ENCODE measurements at places on chromosomes 1 and 21.

- DNase-seq, result peak; percentile 64
Measured at GRCh38 chr1:23777979-23778814, at the start of gene PITHD1. Gene PITHD1, plus strand, starts transcription at chr1:23778418. Its CDS starts 98 bp downstream, at chr1:23778516.

DNA sequence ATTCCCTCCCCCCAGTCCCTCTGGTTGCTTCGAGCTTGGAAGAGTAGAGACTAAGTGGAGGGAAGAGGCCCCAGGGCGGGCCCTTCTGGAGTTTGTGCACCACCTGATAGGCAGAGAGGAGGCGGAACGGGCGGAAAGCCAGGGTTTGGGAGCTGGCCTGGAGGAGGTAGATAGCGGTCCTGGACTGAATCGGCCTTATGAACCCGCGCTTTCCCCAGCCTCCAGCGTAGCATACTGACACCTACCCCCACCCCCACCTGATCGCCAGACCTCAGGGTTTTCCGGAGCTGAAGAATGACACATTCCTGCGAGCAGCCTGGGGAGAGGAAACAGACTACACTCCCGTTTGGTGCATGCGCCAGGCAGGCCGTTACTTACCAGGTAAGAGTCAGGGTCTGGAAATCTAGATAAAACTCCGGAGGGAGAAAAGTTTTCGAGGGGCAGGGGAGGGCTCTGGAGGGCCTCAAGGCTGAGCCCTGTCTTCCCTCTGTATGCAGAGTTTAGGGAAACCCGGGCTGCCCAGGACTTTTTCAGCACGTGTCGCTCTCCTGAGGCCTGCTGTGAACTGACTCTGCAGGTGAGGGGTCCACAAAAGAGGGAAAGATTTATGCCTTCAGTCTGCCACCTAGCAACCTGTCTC is 705 bp downstream of the UROD start:
- peak; percentile 72 for DNase-seq

- no peak for DNase-seq
Measured at GRCh38 chr1:61839679-61840078, 97.4 kb downstream of the PATJ start.

DNA sequence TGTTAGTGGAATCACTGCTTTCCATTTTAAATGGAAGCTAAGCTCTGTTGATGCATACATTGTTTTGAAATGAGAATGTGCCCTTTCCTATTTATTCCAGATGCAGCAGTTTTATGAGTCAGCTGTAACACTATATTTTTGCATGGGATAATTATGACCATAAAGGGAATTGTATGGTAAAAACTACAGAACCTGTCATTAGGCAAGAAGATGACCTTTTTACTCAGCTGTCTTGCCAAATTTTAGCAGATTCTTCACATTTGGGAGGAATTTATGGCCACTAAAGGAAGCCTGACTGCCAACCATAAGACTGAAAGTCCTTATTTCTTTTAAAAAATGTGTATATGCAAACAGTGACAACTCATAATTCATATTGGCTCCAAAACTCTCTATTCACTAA is 356.3 kb upstream of the PRMT6 start:
- DNase-seq, result no peak

GRCh38 chr21:43967981-43968380 is 44.1 kb upstream of the TRAPPC10 start:
- DNase-seq, result no peak

DNA sequence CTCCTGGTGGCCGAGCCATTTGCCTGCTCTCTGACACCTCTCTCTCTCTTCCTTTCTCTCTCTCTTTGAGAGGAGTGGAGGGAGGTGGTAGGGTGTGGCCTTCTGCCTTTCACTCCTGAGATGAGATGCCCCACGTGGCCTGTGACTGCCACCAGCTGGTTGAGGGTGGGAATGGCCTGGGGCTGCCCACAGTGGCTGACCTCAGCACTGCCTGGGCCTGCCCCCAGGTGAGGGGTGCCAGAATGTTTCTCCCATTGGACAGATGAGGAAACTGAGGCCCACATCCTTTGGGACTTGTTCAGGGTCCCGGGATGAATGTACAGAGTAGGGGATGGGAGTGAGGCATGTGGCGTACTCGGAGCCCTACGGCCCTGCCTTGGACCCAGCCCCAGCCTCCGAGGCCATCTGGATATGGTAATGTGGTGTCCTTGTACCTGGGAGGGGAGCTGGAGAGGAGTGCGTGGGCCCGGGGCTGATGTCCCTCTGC is 12.7 kb upstream of the C1orf167 start:
- peak; percentile 60 for DNase-seq

GRCh38 chr21:16040601-16041000 is 310.8 kb downstream of the USP25 start:
- DNase-seq, result no peak

GRCh38 chr1:44834328-44834727 is 8.7 kb downstream of the PTCH2 start:
- DNase-seq, result no peak

- no peak for DNase-seq
Measured at GRCh38 chr1:9860887-9861286, 37.1 kb upstream of the CLSTN1 start.

GRCh38 chr1:110113551-110113950 is 1.3 kb downstream of the UBL4B start:
- no peak for DNase-seq

DNA sequence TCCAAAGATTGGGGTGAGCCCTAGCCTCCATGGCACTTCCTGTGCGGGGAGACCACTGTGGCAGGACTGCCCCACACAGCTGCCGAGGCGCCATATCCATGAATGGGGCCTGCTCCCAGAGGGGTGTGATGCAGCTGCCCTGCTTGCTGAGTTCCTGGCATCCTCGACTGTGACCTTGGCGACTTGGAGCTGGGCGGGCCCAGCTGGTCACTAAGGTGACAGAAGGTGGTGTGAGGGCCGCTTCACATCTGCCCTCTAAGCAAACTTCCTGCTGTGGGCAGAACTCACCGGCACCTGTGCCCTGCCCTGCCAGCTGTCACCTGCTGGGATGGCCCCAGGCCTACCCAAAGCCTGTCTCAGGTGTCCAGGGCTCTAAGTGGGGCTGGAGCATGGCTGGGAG is 9.0 kb downstream of the TMEM61 start:
- no peak for DNase-seq

- DNase-seq, result peak; percentile 53
Measured at GRCh38 chr1:154546264-154547063, 12.0 kb downstream of the UBE2Q1 start.

- DNase-seq, result no peak
Measured at GRCh38 chr1:1419813-1420653, 1.0 kb downstream of the ANKRD65 start.

DNA sequence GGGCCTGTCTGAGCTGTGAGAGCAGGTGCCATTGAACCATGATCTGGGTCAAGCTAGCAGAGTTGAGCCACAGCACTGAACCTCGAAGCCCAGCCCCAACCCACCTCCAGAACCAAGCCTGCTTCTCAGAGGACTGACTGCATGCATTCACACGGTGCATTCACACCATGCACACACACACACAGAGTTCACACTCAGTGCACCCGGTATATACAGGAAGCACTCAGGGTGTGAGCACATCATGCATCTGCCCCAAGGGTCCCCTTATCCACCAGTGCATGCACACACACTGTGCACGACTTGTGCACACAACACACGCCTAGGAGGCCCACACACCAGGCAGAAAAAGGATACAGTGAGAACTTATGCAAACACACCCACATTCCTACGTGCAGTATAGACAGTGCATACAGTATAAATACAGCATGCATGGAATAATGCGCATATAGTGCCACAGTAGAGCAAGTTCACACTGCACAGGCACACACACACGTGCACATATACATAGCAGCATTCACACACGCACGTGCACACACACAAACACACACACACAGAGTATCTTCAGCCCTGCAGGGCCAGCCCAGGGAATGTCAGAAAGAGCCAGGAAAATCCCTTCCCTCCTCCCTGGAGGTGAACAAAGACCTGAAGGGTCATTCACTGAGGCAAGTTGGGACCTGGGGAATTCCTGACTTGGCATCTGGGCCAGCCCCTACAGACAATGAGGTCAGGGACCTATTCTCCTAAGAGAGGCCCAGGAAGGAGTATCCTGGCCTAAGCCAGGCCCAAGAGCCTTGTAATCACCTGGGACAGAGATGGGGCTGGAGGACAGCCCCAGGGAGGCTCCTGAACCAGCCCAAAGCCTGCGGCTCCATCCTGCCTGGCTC is 42.1 kb downstream of the CAMK2N1 start:
- DNase-seq, result no peak

DNA sequence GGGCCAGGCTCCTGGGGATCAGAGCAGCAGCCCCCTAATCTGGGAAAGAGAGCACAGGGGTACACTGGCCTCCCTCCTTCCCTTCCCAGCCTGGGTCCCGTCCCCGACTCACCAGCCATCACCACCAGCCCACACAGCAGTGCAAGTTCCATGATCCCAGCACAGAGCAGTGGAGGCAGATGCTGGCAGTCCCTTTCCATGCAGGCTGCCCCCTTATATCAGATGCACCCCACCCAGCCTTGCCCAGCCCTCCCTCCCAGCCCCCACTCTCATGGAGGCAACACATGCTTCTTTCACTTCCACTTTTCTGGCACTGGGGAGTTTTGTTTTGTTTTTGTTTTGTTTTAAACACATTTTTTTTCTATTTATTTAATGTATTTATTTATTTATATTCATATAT is at the start of gene PLA2G2D:
Gene PLA2G2D (minus strand): TSS at position 190 of the 400 bp plus-strand sequence. CDS start 38 bp downstream, at position 152.
- no peak for DNase-seq

- no peak for DNase-seq
Measured at GRCh38 chr1:151692226-151692625, 24.4 kb downstream of the CELF3 start.

GRCh38 chr1:211929683-211930082 is 99.1 kb upstream of the LPGAT1 start:
- no peak for DNase-seq

DNA sequence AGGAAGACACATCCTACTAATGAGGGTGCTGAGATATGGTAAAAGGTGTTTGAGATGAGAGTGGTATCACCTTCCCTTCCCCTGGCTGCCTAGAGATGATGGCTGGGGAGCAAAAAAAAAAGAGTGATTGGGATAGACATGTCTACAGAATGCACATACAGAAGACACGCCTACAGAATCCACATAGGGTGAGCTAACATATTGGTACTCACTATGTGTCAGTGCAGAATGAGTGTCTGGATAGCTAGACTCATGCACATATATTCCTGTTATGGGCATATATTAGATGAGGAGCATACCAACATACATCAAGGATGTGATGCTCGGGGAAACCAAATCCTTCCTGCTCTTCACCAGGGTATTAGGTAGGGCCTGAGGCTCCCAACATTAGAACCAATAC is 16.2 kb downstream of the CD34 start:
- no peak for DNase-seq

DNA sequence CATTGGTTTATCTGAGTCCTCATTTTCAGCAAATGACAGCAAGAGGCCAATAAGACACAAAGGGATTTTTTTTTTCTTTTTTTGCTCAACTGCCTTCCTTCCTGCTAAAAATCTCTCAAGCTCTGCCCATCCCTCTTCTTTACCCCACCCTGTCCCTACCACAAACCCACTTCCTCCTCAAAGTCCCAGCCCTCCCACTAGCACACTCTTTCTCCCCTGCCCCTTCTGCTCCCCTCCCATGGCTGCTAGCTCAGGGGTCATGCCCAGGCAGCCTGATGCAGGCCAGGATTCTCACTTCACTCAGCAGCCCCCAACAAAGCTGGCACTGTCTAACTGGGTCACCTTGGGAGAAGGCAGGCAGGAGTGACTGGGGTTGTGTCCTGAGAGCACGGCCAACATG is 28.8 kb upstream of the PPP2R5A start:
- peak; percentile 87 for DNase-seq

GRCh38 chr1:192516776-192517297 is 58.7 kb upstream of the RGS1 start:
- DNase-seq, result peak; percentile 88

DNA sequence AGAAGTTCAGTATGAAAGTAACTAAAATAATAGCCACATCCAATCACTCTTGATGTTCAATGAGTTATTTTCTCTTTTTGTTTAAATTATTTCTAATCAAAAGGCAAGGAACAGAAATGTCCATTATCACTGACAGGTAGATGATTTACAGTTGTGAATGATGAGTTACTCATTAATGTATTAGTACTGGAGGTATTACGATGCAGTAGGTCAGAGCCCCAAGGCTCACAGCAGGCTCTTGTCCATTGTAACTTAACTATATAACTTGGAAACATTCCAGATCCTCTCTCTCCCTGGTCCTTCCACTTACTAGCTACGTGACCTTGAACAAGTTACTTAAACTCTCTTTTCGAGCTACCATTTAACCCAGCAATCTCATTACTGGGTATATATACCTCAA is 39.5 kb downstream of the CRB1 start:
- DNase-seq, result no peak

GRCh38 chr1:114330451-114330983 is 176.8 kb upstream of the SYT6 start:
- DNase-seq, result no peak

- peak; percentile 68 for DNase-seq
Measured at GRCh38 chr1:234955107-234955731, 173.4 kb downstream of the TOMM20 start.

GRCh38 chr1:94321662-94322061 is 84.3 kb upstream of the ARHGAP29 start:
- DNase-seq, result no peak

DNA sequence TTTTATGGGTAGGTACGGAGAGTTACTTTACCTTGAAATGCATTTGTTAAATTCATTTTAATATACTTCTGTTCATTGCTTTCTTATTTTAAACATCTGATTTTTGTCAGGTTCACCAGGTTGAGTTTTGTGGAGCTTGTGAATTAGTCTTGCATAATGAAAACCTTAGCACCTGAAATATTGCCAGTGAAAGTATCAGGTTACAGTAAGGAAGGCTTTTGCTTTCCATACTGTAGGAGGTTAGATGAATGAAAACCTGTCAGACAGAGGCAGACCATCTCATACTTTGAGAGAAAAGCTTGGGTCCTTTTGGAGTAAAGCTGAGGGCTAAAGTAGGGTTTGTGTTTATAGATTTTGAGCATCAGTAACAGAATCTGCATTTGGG is 34.7 kb downstream of the THRAP3 start:
- DNase-seq, result no peak

GRCh38 chr1:160884579-160884978 is 401 bp downstream of the ITLN1 start:
- DNase-seq, result no peak

- no peak for DNase-seq
Measured at GRCh38 chr1:230749150-230749549, 2.0 kb downstream of the CAPN9 start.

- no peak for DNase-seq
Measured at GRCh38 chr21:30839304-30839703, 9.7 kb upstream of the KRTAP7-1 start.

DNA sequence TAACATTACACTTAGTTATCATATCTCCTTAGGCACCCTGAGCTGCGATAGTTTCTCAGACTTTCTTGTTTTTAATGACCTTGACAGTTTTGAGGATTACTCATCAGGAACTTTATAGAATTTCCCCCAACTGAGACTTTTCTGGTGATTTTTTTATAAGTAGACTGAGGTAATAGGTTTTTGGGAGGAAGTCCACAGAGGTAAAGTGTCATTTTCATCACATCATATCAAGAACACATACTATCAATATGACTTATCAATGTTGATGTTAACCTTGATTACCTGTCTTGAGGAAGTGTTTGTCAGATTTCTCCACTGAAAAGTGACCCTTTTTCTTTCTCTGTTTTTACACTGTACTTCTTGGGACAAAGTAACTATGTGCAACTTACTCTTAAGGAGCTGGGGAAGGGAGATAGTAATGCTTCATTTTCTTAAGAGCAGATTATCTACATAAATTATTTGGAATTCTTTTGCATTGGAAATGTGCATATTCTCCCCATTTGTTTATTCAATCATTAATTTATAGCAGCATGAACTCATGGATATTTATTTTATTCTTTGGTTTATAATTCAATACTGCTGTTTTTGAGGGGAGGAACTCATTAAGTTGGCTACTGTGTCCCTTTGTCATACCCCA is 72.8 kb upstream of the HSD17B7 start:
- no peak for DNase-seq
